GM12892 (cell line): ENCODE measurements at places on chromosomes 11 and 22.

DNA sequence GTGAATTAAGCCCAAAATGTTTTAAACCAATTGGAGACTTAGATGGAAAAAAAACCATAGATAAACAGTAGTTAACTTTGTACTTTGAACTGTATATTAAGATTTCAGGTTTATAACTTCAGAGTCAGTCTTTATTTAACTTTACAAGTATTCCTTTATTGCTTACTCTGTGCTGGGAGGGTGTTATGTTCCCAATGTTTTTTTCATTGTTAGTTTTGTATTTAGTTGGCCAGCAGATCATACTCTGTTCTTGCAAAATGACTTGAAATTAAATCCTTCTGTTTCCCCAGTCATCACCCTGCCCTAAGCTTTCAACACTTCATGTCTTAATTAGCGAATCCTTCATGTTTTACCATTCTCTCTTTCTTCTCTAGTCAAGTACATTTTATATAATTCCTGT is 25.3 kb downstream of the SIK2 start:
- no peak for DNase-seq

DNA sequence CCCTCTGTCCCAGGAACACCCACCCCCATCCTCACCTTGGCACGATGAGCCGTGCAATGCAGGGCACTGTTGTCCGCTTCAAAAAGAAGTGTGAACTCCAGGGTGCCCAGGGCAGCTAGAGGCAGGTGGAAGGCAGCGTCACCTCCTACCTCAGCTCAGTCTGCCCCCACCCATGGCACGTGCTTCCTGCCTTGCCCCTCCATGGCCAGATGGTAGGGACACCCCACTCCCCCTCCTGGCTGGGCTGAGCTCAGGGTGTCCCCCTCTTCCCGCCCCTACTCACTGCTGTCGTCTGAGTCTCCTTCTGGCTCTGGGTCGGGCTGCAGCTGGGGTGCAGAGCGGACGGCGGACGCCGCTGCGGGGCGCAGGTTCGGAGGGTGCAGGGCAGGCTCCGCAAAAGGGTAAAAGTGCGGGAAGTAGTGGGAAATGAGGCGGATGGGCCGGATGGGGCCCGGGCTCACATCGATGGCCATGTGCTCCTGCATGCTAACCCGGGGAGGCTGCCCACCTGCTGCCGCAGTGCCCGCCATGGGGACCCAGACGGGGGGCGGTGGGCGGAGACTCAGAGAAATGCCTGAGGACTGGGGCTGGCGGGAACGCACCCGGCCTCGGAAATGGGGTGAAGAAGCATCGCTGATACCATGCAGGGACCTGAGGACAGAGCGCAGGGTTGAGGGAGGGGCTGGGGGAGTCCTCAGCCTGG is 9.1 kb downstream of the NDUFV1 start:
- DNase-seq: no peak

- no peak for DNase-seq
These were observed 4.9 kb downstream of the LGALS1 start for GRCh38 chr22:37680191-37680851.

DNA sequence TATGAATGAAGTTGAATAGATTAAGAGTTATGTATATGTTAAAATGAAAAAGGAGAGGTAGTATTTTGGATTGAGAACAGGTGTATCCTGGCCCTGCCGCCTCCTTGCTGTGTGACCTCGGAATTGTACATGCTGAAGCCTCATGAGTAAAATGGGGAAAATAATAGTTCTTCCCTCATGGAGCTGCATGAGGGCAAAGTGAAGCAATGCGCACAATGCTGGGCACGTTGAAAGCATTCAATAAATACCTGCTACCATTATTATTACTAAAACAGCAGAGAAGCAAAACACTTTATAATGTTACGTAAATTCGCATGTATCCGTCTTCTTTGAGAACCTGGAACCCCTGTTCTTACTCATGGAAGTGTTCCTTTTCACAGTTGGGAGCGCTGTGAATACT is 5.7 kb downstream of the AMOTL1 start:
- no peak for DNase-seq

- no peak for DNase-seq
These were observed 69.6 kb downstream of the PPP2R1B start for GRCh38 chr11:111696556-111696955.

DNA sequence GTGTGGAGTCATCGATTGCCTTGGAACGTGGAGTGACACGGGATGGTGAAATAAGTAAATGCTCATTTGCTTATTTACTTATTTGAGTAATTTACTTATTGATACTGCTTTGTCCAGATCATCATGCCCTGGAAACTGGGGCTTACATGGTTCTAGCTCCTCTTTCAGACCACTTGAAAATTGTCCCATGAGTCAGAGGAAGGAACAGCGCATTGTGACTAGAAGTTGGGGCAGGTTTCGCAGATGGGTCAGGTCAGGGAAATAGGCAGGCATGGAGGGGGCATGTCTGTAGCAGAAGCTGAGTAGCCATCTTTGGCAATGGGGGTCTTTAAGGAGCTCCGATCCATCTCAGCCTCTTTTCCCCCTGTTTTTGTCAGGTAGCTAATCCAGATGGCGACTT is 104.2 kb upstream of the SORL1-AS1 start:
- no peak for DNase-seq

- no peak for DNase-seq
These were observed 506.1 kb downstream of the BRD1 start for GRCh38 chr22:49321477-49322055.

DNA sequence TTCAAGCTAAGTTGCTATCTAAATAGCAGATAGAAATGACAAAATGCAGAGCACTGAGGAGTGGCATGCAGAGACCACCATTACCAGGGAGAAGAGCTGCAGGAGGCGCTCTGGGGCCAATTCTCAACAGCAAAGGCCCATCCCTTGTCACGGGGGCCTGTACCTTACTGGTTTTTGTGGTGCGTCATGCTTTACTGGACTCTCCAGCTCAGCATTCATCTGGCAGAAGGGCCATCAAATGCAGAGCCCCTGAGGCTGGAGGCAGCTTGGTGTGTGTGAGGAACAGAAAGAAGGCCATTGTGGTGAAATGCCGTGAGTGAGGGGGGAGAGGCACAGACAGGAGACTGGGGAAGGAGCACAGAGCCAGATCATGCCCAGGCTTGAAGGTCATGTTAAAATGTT is 56.5 kb upstream of the NAV2 start:
- no peak for DNase-seq

DNA sequence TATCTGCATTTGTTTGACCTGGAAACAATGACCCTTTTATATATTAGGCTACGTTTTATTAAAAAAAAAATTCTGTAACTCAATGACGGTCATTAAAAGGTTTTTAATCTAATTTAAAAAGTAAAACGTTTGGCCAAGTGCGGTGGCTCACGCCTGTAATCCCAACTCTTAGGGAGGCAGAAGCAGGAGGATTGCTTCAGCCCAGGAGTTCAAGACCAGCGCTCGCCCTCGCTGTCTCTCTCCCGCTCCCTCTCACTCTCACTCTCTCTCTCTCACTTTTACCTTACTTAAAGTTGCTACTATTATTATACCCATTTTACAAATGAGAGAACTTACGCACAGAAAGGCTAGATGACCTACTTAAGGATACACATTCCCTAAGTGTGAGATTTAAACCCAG is 814 bp upstream of the NARS2 start:
- no peak for DNase-seq

DNA sequence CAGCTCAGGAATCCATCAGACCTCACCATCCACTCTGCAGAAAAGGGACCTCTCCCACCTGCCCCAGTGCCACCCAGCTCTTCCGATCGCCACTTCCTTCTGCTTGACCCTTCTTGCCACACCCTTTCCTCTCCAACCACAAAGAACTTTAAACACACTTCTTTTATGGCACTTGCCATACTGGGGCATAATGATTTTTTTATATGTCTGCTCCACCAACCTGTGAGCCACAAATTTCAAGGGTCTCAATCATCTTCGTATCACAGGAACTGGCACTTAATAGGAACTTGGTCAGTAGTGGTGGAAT is 11.7 kb upstream of the MYH9 start:
- no peak for DNase-seq

DNA sequence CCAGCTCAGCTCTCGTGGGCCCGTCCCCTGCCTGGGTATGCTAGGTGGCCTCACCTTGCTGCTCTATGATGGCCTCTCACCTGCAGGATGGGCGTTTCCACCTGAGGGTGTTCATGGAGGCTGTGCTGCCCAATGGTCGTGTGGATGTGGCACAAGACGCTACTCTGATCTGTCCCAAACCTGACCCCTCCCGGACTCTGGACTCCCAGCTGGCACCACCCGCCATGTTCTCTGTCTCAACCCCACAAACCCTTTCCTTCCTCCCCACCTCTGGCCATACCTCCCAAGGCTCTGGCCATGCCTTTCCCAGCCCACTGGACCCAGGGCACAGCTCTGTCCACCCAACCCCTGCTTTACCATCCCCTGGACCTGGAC is 2.1 kb downstream of the ZP1 start:
- DNase-seq: no peak

DNA sequence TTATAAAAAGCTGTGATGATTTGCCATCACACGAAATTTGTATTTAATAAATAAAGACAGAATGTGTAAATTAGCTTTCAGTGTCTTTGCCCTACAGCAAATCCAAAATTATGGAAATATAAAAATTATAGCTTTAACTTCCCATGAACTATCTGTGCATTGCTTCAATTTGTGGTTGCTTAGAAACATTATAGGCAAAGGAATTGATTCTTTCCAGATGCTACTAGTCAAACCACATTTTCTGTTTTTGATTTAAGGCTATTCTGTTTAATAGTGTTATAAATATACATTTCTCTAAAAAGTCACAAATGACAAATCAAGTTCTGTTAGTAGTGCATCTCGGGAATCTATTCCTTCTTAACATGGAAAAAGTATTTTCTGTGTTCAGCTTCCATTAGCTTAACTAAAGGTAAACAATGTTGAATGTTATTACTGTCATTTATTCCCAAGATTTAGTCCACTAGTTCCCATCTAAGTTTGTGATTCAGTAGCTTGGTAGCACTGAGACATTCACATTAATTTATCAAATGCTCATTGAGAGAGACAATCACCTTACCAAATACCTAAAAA is 1086.3 kb upstream of the CCDC90B start:
- no peak for DNase-seq

DNA sequence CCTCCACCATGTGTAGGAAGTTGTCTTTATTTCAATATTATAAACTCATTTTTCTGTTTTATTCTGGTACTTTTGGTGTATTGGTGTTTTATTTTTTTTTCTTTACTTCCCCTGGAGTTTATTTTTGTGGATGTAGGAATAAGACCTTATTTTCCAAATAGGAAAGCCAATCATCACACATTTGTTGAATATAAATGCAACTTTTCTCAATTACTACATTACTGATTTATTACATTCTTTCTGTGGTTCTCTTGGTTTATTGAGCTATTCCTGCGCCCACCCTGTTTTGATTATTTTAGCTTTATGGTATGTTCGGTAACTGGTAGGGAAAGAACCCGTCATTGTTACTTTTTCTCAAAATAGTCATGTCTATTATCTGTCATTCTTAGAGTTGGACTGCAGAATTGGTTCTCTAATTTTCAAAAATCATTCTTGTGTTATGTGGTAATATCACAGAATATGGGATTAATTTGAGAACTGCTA is 3.6 kb downstream of the IGLL5 start:
- no peak for DNase-seq

GRCh38 chr22:19658967-19659804 is 55.1 kb upstream of the SEPTIN5 start:
- no peak for DNase-seq

DNA sequence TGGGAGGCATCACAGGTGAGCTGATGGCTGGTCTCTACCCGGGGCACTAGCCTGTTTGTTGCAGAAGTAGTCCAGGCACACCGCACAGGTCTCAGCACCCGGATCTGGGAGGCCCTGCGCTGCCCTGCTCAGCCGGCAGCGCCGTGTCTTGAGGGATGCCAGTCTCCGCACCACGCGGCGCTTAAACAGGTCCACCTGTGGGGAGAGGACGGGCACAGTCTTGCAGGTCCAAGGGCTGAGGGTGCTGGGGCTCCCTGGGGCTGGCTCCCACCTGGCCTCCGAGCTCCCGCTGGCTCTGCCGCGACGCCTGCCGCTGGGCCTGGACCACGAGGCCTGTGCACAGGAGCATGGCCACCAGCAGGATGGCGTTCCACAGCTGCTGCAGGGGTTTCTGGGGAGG is 7.2 kb downstream of the RNF215 start:
- DNase-seq: no peak

- DNase-seq: no peak
These were observed 386.5 kb downstream of the SOX6 start for GRCh38 chr11:15969701-15970329.

DNA sequence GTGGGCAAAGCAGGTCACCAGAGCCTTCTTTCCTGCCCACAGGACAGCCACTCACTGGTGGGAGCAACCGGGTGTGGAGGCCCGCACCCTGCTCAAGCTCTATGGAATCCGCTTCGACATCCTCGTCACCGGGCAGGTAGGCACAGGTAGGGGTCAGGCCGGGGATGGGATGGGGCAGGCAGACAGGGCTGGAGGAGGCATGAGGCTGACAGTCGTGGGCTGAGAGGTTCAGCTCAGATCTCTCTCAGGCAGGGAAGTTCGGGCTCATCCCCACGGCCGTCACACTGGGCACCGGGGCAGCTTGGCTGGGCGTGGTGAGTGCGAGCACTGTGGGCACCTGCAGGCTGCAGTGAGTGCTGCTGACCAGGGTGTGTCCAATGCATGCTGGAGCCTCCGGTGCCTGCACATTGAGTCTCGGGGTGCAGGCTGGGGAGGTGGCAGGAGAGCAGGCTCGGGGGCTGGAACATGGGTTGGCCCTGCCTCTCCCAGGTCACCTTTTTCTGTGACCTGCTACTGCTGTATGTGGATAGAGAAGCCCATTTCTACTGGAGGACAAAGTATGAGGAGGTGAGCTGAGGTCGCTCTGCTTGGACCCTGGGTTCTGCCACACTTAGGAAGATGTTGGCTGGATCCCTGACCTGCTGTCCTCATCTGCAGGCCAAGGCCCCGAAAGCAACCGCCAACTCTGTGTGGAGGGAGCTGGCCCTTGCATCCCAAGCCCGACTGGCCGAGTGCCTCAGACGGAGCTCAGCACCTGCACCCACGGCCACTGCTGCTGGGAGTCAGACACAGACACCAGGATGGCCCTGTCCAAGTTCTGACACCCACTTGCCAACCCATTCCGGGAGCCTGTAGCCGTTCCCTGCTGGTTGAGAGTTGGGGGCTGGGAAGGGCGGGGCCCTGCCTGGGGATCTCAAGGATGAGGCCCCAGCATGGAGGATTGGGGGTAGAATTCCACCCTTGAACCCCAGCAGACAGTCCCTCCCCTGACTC is 6.3 kb downstream of the SLC7A4 start:
- DNase-seq: no peak

DNA sequence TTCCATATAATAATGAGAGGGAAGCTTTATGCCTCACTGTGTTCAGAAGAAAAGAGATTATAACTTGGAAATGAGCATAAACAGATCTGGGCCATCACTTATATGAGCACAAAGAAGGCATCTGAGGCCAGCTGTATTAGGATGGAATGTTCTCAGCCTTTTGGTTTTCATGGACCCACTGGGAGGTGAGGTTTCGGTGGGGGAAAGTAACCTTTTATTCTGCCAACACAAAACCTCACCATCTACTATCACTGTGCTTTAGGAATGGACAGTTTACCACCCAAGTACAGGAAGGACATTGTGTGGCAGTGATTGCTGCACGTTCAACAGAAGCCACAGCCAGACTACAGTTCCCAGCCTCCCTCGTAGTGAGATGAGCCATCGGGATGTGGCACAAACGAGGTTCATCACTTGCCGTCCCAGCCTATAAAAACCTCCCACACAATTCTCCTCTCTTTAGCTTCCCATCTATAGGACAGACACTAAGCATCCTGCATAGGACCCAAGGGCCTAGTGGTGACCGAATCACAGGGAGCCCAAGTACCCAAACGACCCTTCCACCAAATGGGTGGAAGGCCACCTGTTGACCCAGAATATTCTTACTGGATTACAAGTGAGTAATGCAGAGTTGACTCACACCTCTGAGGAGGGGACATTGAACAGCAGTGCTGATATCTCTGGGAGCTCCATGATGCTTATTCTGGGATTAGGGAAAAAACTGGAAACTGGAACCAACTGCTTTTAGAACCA is 121.5 kb upstream of the RAG2 start:
- no peak for DNase-seq
